Esophagus mucosa (tissue), 1 donor: ENCODE measurements at places on chromosomes 6 and 20. TPM values are rescaled to one million over a fixed set of nuclear protein-coding genes. Genes with fewer than 3 reads are reported as not detected.

DNA sequence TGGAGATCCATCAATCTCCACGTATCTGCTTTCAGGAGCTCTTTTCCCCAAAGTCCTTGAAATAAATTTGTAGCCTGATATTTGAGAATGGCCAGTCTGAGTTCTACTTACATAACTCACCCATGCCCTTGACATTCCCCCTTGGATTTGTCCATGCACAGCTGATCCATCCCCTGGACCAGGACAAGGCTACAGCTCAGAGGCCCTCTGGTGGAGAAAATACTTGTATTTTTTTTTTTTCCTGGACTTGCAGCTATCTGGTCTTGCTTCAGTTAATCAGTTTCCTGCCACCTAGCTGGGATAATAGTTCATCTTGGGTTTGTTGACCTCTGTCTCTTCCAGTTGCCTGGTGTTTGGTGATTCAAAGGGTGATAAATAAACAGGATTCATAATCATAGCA, 467.6 kb downstream of the DHX35 start:
- no peak for ATAC-seq

DNA sequence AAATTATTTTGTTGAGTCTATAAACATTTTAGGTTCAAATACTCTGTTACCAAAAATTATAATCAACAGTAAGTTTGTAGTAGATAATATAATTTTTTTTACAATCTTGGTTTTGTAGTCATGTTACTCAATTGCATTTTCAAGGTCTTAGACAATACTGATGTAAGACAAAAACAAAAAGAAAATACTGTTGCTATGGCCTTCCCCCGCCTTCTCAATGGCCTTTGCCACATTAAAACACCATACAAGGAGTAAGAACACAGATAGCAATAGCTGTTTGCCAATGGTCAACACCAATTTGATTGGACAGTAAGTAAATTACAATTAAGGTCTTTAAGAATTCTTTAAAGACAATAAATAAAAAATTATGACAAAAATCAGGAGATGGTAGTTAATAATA, 450.2 kb downstream of the CDC5L start:
- no peak for ATAC-seq

The FHL5 gene
- 1.8 TPM for total RNA-seq

DNA sequence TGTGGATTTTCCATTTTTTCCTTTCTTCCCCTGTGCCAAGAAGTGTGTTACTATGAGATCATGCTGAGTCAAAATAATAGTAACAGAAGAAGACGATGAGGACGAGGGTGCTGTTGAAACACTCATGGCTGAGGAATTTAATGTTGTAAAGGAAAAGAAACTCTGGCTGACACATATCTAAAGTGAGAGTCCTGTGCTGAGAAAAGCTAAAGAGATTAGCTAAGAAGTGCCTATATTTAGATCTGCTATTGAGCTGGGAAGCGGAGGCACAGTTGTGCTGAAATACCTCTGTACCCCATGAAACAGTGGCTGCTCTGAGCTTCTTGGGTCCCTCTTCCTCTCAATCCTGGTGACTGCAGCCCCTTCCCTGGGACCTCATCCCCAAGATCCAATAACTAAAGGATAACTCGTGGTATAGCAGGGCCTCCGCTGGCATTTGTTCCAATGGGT, 1.1 kb upstream of the SYTL3 start:
- ATAC-seq: peak; percentile 9

DNA sequence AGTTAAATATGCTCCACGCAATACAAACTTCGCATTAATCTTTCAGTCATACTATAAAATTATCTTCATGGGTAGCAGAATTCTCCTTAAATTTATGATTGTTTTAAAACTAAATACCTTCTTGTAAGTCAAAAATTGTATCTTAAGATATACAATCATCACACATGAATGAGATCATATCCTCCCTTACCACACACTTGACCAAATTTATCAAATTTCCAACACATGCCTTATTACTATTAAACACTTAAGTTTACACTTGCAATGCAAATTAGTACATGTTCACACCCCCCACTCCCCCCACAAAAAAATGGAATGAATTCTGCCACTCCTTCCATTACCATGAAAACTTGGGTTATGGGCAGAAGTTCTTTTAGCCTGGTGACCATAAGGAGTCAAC, 13.8 kb downstream of the RANBP9 start:
- no peak for ATAC-seq

- ATAC-seq: no peak
Observed at GRCh38 chr20:15862178-15862577, 711.1 kb downstream of the KIF16B start.

- ATAC-seq: no peak
Observed at GRCh38 chr6:51456282-51456681, 631.1 kb downstream of the PKHD1 start.

- ATAC-seq: no peak
Observed at GRCh38 chr6:12977806-12978205, 261.2 kb downstream of the PHACTR1 start.

GRCh38 chr20:59983076-59983475, 24.9 kb downstream of the CDH26 start:
- no peak for ATAC-seq

DNA sequence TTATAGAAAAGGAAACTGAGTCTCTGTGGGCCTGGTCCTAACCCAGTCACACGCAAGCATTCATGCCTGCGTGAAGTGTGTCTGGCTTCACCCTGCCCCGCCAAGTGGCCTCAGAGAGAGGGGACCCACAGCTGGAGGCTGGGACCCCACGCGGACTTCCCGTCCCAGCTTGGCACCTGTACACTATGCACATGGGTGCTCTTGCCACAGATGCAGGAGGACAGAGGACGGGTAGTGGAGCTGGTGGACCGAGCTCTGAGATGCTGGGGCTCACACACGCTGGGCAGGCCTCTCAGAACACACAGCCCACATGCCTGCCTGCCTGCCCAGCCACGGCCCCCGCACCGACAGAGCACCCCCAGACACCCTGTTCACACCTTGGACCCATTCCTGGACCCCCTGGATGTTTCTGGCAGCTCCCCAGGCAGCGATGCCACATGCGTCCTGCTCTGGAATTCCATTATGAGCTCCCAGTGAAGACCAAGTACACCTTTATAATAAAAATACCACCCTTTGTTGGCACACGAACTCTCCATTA, 24.9 kb upstream of the SMOC2 start:
- ATAC-seq: no peak

- no peak for ATAC-seq
Observed at GRCh38 chr20:9626357-9626756, 112.0 kb downstream of the LAMP5 start.

- ATAC-seq: peak; percentile 84
Observed at GRCh38 chr6:108732091-108732870, 115.9 kb upstream of the ARMC2 start.
